Stimulated activated CD8-positive, alpha-beta memory T cell treated with anti-CD3 and anti-CD28 coated beads, Interleukin-7, amount 100 ng/mL, for 4 hours (primary cell): ENCODE measurements at places on chromosomes 4 and X.

DNA sequence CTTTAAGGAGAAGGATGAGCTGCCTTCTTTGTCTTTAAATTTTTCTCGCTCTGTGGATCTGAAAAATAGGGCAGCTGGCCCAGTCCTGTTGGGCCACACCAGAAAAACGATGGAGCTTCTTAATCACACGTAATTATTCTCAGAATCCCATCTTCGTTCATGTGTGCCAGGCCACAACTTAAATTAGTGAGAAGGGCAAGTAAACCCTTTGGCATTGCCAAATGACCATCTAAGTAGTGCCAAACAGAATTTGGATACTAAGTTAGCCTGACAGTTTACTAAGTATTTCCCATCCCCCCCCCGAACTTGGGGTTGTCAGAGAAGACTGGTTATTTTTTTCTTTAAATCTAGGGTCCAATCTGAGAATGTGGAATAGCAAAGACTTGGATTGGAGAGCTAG is 62.0 kb downstream of the CASP3 start:
- DNase-seq: no peak

DNA sequence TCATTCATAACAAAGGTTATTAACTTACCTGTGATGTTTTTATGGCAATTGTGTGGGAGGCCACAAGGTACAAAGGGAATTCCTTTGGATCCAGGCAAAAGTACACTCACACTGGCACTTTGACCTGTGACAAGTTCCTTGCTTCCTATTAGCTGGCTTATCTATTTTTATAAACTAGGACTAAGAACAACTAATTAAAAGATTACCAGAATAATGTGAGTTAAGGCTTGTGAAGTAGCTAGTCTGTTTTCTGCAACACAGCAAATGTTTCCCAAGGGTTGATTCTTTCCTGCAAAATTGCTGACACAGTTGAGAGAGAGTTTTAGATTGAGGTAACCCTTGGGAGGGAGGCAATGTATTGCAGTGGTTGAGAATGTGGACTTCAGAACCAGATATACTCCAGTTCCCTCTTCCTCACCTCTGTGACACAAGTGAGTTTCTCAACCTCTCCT is 107.9 kb downstream of the CPEB2 start:
- DNase-seq: no peak

- no peak for DNase-seq
These were observed 47.2 kb upstream of the RBPJ start for GRCh38 chr4:26273616-26273980.

DNA sequence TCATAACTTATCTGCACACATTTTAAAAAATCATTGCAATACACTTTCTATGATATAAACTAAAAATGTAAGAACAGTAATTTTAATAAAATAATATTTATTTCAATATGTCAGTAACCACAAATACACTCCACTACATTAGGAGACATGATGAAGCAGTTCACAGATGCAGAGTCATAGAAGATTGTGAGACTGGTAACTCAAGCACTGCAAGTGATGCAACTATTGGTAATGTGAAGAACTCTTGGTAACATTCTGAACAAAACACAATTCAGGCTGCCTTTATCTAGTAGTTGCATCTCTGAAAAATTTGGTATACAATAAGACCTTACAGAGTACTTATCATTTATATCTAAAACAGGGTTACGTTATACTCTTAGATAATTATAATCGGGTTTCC is 52.6 kb upstream of the LRAT start:
- no peak for DNase-seq

DNA sequence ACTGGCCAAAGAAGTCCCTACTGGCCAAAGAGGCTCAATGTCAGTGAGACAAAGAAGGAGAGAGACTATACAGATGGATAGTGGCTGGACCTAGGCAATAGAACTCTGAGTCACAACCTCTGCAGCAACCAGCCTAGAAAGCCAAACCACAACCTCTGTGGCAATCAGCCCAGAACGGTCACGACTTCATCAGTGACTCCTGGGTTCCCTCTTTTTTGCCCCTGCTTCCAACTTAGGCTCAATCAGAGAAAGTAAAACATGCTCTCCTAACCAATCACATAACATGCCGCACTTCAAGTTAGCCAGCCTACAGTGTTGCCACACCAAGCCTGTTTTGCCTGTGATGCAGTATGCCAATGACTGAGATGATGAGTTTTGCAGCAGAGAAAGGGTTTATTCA is 203.4 kb downstream of the ANAPC10 start:
- no peak for DNase-seq

DNA sequence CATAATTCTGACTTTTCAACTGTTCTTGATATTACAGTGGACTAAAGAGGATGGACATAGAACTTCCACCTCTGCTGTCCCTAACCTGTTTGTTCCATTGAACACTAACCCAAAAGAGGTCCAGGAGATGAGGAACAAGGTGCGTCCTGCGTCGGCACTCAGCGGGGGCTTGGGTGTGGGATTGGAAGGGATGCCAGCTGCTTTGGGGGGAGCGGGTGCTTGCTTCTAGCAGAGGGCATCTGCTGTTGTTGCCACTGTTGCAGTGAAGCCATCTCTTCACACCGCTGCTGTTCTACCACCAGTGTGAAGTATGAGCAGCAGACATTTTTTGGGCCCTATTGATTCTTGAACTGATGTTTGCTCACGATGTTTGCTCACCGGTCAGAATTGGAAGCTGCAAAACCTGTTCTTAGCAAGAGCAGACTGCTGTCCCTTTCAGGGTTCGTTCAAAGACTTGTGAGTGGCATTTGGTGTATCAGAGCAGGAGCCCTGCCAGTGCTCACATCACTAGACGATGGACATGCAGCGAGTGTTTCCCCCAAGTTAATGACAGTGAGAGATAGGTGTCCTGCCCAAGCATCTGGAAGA is 55.4 kb downstream of the NOP14 start:
- DNase-seq: no peak

- DNase-seq: no peak
These were observed 841 bp downstream of the MTNR1A start for GRCh38 chr4:186554539-186554913.

DNA sequence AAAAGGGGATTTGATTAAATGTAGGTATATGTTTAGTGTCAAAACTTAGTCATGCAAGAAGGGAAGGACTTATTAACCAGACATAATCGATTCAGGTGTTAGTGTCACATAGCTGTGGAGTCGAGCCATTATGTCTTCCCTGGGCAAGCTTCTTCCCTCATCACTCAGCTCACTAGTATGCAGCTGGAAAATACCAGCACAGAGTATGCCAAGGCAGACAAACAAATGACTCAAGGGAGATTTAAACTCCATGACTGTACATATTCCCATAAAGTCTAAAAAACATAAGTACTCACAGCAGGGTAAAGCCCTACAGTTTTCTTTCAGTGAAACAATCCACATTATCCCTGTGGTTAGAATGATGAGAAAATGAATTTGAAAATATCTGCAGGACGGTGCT is 304.5 kb downstream of the CBLL2 start:
- DNase-seq: no peak

DNA sequence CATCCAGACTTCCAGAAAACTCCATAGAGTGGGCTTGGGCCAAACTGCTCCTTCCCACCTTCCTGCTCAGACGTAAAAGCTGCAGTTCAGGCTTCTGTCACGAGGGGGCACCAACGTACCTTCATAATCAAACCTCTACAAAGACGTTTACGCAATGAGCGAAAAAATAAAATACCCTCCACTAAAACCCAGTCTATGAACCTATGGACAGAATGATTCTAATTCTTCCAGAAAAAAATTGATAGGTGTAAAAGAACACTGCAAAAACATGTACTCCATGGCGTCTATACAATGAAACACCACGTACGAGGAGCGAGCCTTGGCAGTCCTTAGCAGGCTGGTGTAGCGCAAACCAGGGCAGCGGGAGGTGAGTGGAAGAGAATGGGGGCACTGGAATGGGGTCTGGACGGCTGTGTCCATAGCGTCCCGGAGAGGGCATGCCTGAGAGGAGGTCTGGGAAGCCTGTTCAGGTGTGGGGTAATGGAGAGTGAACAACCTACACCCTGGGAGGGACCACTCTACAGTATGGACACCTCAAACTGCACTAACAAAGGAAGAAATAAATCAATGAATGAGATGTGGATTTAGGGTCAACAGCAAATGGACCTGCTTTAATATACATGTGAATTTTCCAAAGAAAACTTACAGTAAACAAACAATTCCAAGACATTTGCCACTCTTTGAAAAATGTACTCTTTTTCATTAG is 14.4 kb upstream of the RAB40A start:
- DNase-seq: peak; percentile 25

DNA sequence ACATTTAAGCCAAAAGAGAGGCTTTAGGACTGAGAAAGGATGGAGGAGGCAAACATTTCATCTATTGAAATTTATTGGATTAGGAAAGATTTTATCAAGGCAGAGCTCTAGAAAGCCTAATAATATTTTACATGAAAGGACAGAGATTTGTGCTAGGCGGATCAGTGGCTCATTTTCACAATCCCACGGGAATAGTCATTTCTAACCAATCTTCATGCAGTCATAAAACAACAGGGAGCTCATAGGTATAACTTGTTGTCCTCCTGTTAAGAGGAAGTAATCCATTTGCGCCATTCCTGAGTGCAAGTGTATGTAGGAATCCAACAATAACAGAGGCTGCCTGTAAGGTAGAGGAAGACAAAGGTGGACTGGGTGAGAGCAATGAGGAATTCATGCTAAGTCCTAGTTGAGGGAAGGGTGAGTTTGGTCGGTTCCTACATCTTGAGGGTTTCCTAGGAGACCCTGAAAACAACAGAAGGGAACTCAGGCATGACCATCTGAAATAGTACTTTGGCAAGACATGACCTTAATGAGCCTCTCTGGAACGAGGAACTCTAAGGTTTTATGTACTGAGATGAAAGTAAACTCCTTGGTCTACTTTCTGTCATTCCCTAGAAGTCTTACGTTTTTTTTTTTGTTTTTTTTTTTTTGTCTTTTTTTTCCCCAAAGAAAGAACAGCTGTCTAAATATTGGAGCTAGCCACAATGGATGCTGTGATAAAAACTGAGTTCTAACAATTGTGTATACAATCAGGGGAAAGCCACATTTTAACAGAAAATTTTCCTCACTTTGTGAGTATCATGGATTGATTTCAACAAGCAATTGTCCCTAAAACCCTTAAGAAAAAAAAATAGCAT is 89.7 kb downstream of the GEMIN8 start:
- DNase-seq: no peak
